ENCODE measurements at places on chromosomes 6 and 20.

DNA sequence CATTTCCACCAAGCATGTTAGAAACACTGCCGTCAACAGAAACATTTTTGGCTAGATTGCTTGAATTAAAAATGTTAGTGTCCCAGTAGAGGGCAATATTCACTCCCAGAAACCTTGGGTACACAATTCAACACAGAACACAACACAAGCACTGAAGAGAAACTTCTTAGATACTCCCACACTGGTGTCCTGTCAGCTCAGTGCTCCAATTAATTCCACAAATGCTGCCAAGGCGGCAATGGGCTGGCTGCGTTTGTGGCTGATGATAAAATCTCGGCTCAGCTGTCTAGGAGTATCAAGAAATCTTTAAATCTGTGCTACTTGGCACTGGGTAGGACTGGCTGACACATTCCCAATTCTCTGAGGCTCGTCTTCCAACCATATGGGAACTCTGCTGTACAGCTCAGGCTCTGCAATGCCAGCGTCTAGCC lies 39.3 kb downstream of the BEND3 start:
- DNase-seq = no peak

- DNase-seq = no peak
Measured at GRCh38 chr6:31888276-31889258, 8.9 kb downstream of the EHMT2 start.

DNA sequence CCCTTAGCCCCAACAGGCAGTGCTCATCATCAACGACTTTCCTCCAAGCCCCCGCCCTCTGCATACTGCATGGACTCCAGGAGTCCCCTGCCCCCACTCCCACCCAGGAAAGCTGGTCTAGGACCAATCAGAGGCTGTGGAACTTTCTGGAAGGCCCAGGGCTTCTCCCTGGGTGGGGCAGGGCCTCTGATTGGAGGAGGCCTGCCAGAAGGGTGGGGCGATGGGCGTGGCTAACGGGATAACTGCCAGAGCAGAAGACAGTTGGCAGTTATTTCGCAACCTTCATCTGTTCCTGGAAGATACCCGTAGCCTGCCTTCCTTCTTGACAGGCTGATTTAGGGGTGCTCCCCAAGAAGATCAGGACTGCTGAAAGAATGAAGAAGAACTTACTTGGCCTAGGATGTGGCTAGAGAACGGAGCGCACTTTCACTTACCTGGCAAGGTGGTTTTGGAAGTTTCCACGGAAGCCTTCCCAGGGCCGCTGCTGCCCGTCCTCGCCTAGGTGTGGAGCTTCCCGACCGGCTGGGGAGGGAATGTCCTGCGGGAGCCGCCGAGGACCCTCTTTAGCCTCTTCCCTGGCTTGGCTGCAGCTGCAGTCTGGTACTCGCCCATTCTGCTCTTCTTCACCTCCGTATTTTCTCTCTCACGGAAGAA lies 209.0 kb downstream of the LRFN2 start:
- DNase-seq = no peak

GRCh38 chr20:1377984-1378734 lies 14.7 kb downstream of the FKBP1A start:
- DNase-seq = no peak

DNA sequence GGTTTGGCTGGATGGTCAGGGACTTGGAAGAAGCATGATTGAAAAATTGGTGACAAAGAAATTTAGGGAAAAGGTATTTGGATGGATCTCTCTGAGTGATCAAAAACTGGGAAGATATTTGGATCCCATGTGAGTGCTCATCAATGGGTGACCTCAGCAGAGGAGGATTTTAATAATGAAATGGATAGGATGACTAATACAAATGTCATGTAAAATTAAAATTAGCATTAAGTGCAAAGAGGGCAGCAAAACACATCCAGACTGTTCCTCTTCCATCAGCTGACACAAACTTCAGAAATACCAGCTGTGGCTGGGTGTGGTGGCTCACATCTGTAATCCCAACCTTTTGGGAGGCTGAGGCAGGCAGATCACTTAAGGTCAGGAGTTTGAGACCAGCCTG lies 151.7 kb downstream of the THBS2 start:
- DNase-seq = no peak

GRCh38 chr6:143807103-143807772 lies 35.9 kb upstream of the LTV1 start:
- no peak for DNase-seq

GRCh38 chr6:32613475-32613874 lies 23.7 kb upstream of the HLA-DQA1 start:
- DNase-seq = no peak

- DNase-seq = no peak
Measured at GRCh38 chr20:63807654-63808053, 23.4 kb downstream of the ZBTB46 start.

- DNase-seq = no peak
Measured at GRCh38 chr6:20200761-20201630, 11.3 kb downstream of the MBOAT1 start.

GRCh38 chr20:31673435-31673834 lies 35.7 kb downstream of the COX4I2 start:
- no peak for DNase-seq

DNA sequence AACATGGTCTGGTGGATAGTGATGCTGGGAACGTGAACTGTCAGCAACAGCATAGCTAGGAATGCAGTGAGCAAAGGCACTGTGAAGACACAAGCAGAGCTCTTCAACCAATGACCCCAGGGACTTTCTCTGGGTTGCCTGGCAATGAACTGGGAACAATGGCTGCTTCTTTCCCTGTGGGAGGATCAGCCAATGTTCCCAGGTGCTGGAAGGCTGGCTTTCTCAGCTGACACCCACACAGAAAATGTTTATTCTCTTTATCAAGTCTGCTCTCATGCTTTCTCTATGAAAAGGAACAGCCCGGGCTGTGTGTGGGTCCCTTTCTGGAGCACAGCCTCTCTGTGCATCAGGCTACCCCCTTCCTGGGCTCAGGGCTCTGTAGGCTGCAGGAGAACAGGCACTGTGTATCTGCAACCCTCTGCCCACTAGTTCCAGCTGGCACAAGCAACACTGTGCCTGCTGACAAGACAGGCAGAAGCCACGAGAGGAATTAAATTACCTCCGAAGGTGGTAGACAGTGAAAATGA lies 54.2 kb downstream of the HFE start:
- no peak for DNase-seq

DNA sequence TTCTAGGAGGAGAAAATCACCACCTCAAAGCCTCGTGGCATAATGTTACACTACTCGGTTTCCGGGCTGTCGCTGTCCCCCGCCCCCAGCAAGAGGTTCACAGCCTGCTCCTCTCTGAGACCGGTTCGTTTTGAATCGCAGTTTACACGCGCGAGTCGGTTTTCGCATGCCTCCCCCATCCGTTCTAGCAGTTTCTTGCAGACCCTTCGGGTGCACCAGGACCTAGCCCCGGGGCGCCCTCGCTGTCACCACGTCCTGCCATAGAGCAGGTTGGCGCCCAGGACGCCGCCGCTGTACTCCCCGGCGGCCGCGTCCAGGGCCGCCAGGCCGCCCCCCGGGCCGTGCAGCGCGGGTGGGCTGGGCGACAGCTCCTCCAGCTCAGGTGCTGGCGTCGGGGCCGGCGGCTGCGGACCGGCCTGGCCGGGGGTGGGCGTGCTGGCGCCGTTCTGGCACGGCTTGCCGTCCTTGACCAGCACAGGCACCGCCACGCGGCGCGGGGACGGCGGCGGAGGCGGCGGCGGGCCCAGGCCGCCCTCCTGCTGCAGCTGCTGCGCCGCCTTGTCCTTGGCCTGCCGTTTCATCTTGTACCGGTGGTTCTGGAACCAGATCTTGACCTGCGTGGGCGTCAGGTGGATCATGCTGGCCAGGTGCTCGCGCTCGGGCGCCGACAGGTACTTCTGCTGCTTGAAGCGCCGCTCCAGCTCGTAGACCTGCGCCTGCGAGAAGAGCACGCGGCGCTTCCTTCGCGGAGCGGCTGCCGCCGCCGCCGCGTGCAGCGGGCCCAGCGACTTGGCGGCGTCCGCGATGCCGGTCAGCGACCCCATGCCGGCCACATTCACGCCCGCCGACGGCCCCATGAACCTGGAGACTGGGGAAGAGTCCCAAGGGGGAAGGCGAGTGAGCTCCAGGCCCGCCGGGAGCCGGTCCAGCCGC lies 1.4 kb downstream of the NKX2-4 start:
- no peak for DNase-seq

Measured in NCI-H2107 (cell line).